ENCODE measurements at places on chromosomes 16 and 17.
A peak's percentile ranks its signal among the peaks of the same experiment; 100 is the strongest.

- no peak for DNase-seq
These were observed 12.3 kb downstream of the DLG4 start for GRCh38 chr17:7207120-7208001.

DNA sequence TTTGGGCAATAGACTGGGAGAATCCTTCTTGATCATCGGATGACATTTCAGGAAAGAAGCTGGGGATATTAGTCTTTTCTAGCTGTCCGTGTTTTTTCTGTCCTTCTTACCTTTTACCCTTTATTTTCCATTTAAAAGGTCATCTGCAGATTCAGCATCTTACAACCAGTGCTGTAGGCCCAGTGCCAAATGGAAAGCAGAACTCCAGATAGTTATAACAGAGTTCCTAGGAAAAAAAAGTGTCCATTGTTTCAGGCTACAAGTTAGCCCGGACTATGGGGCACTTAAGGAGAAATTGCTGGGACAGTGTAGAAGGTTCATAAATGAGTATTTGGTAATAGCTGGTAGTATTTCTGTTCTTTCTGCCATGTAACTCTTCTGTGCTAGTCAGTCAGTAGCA, 28.4 kb downstream of the LDHD start:
- DNase-seq: no peak

DNA sequence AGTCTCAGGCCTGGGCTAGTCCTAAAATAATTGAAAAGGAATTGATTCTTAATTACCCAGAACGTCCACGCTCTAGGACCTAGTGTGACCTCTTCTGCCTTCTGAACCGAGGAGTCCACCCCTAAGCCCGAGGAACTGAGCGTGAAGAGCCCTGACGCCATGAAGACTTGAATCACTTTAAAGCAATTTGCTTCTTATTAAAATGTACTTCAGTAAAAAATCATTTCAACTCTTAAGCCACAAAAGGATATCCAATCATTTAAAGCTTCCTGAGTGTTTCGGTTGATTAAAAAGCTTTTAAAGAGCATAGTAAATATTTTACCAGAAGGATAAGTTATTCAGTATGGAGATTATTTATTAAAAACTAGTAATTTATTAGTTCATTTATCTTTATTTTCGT, 11.6 kb downstream of the HSBP1 start:
- DNase-seq: no peak

DNA sequence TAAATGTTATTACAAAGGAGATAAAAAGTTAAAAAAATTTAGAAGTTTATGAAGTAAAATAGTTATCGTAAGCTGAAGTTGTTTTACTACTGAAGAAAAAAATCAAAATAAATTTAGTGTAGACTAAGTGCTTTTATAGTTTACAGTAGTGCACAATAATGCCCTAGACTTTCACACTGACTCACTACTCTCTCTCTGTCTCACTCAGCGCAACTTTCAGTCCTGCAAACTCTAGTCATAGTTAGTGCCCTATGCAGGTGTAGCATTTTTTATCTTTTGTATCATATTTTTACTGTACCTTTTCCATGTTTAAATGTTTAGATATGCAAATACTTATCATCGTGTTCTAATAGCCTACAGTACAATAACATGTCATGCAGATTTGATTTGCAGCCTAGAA, 17.7 kb upstream of the TOM1L1 start:
- DNase-seq: no peak

GRCh38 chr17:58184308-58184985, 8.1 kb upstream of the EPX start:
- no peak for DNase-seq

- no peak for DNase-seq
These were observed 77.9 kb downstream of the CCT6B start for GRCh38 chr17:34883106-34884000.

GRCh38 chr16:566475-567372, at the start of gene NHLRC4:
Gene NHLRC4, plus strand, starts transcription at chr16:567005. Its CDS starts 1,043 bp downstream, at chr16:568048.
- peak; percentile 70 for DNase-seq

- DNase-seq: no peak
These were observed 55.9 kb downstream of the FOXL1 start for GRCh38 chr16:86634292-86634691.

- DNase-seq: no peak
These were observed 19.5 kb downstream of the HLF start for GRCh38 chr17:55284001-55284884.

GRCh38 chr16:89174055-89174827, 2.7 kb downstream of the CDH15 start:
- no peak for DNase-seq

DNA sequence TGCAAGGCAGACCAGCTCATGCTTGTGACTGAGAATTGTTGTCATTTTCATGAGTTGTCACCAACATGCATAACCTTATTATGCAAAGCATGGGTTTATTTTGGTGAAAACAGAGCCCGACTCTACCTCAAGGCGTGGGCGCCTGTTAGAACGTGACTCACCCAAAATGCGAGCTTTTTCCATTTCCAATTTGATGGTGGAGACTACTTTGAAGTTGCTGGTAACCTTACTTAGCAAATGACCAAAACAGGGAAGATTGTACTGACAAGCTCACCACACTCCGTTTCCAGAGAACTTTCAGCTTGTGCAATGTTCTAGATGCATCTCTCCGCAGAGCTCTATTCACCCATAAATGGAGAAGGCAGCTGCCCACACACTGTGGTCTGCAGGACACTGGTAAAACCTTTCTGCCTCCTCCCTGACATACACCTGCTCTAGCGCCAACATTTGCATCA, 284.5 kb downstream of the MAF start:
- DNase-seq: peak; percentile 81
